Activated CD4-positive, alpha-beta T cell treated with anti-CD3 and anti-CD28 coated beads for 24 hours (primary cell): ENCODE measurements at places on chromosomes 12 and 14.

DNA sequence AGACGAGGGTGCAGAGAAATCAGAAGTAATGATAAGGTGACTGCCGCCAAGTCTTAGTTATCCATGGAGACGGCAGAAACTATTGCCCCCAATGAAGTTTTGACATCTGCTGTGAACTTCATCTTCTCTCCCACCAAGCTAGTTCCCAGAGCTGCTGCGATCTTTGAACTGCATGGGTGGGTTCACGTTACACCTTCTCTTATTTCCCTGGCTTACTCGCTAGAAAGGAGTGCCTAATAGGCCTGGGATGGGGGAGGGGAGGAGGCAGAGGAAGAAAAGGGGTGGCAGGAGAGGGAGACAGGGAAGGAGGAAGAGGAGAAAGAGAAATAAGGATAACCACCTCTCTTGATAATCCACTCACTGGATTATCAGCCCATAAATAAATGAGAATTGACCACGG lies 157.1 kb downstream of the NTF3 start:
- no peak for DNase-seq

- DNase-seq, result no peak
Measured at GRCh38 chr14:75991753-75992152, 6.2 kb downstream of the IFT43 start.

- DNase-seq, result no peak
Measured at GRCh38 chr12:72110937-72111650, 161.1 kb upstream of the TRHDE start.

DNA sequence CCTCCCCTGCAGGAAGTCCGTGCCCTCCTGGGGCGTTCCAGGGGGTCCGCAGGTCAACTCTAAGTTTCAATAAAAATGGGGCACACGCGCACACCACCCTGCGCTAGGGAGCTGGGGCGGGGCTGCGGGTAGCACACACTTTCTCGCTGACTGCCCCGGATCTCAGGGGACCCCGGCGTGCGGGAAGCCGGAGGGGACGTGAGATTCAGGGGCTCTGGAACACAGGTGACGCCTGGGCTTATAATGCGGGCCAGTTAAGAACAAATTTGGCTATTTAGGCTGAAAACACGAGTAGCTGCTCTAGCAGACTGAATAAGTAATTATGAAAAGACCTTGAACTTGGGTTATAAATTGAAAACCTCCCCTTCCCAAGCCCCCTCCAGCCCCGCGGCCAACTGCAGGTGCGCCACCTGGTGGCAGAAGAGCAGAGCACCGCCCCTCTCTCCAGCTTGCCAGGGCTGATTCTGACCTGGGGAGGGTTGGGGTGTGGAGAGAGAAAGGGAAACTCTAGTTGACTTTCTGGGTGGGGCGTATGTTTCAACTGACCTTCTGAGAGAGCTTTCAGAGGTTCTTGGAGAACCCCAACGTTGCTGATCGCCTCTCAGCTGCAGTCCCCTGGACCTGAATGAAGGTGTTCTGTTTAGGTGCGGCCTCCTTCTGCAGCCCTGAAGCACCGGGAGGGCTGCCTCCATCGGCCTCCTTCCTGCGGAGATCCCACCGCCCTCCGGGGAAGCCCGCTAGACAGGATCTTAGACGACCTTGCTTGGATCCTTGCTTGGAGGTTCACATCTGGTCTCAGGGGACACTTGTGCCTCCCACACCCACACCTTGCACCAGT lies 118.4 kb upstream of the EVL start:
- peak; percentile 39 for DNase-seq

- DNase-seq, result no peak
Measured at GRCh38 chr12:27637524-27637923, 58.7 kb upstream of the REP15 start.

DNA sequence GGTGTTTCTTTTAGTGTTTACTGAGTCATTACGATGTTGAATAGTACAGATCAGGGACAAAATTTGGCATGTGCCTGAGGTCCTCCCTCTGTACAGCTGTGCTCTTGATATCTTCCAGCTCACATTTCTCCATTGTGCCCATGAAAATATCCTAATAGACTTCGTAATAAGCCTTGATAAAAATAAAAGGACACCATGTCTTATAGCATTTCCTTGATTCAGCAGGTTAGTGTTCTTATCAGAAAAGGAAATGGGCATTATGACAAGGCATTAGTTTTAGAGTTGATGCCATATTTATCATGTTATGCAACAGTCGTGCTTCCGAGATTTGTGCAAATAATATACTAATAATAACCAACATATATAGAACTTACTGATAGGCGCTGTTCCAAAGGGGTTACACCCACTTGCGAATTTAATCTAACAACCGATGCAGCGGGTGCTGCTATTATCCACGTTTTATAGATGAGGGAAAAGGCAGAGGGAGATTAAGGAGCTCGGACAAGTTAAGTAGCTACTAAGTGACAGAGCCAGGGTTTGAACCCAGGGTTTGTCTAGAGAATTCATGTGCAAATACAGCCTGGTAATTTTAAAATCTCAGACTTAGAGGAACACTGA lies 15.1 kb upstream of the WNK1 start:
- no peak for DNase-seq

GRCh38 chr12:21144309-21144708 lies 13.3 kb downstream of the SLCO1B1 start:
- no peak for DNase-seq

DNA sequence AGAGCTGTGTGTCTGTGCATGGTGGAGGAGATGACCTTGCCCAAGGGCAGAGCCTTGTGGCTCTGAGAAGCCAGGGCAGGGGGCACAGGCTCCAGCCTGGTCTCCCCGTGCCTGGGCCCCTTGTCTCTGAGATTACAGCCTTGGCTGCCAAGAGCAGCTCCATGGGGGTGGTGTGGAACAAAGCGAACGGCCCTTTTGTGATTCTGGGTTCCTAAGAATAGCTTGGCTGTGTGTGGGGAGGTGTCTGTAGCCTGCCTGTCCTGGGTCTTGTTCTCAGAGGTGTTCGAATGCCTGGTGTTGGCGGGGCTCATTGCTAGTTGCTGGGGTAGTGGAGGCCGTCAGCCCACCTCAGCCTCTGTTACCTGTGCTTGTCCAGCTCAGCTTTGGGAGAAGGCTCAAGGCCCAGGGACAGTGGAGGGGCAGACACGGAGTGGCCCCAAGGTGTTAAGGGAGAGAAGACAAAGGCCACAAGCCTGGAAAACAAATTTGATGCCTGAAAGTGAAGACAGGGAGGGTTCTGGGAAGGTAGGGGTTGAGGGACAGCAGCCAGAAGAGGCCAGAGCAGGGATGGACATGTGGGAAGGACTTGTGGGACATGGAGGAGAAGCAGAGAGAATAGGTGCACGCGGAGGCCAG lies 7.4 kb upstream of the MYH7 start:
- no peak for DNase-seq

DNA sequence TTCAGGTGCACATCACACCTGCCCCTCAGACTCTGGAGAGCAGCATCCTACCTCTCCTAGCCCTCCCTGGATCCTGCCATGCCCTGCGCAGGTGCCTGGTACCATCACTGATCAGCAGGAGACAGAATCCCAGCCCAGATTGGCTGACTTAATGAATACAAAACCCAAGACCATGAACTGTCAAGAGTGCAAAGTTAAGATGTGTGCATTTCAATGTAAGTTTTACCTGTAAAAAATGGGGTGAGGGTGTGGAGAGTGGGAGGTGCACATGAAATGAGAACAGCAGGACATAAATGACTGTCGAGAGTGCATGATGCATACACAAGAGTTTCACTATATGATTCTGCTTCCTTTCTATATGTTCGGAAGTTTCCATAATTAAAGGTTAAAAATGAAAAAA lies 57.9 kb upstream of the GPR68 start:
- peak; percentile 22 for DNase-seq

DNA sequence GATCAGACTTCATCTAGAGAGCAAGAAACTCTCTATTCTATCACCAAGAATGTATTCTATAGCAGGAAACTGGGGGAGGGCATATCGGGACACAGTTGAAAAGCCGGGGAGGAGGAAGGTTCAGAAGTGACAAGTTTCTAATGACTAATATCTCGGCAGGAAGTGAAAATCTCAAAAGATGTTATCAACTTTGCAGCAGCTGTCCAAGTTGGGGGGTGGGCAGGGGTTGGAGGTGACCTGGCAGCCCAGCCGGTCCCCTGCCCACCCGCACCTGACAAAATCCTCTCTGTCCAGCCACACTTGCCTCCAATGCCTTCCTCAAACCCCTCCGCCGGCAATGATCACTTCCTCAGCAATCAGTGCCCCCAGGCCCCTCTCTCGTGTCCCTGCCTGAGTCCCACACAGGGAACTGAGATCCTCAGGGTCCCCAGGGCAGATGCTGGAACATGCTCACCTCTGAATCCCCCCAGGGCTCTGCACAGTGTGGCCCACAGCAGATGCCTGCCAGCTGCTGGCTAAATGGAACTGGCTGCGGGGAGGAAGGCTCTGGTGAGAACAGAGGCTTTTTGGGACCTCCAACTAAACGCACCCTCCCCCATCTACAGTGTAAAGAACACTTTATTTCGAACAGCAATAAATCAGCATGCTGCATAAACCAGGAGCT lies 43.9 kb downstream of the CCDC88C start:
- DNase-seq, result peak; percentile 53

DNA sequence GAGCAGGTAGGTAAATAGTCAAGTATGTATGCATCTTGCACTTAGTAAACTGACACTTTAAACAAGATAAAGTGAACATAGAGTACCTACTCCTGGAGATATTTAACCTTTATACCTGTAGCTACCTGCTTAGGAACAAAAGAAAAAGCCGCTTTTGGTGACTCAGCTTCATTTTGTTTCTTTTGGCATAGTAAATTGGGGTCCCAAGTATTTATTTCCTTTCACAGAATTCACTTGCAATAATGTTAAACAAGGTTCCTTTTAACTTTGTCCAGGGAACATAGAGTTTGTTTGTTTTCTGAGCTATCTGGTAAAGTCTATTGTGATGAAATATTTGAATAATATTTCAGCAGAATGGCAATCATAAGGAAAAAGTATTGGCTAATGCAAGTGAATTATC lies 20.0 kb downstream of the SLCO1B3 start:
- no peak for DNase-seq

- no peak for DNase-seq
Measured at GRCh38 chr12:24931666-24932405, 17.1 kb downstream of the BCAT1 start.

DNA sequence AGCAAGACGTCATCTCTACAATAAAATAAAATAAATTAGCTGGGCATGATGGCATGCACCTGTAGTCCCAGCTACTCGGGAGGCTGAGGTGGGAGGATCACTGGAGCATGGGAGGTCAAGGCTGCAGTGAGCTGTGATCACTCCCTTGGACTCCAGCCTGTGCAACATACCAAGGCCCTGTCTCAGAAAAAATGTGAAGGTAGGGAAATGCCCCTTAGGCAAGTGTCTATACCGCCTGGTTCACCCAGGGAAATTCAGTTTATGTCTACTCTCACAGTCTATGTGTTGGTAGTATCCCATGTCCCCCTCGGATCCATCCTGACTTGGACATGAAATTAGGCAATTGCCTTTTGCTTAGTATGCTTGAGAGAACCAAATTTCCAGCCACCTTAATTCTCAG lies 88.4 kb upstream of the TMEM132C start:
- no peak for DNase-seq

DNA sequence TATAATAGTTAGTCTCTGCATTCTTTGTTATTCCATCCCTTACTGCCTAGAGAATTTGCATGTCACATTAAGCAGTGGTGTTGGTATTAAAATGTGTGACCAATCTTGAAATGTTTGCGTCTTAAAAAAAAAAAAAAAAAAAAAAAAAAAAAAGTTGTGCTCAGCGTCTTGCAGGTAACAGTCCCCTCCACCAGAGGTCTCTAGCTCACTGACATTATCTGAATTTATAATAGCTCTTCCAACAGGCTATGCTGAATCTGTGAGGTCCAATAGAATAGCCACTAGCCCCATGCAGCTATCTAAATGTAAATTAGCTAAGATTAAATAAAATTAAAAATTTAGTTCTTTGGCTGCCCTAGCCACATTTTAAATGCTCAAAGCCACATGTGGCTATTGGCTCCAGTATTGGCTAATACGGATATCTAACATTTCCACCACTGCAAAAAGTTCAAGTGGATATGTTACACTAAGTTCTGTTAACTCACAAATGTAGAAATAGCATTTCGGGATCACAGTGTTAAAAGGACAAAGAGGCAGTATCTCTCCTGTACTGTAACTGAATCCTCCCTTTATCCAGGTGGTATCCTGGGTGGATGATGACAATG lies 28.7 kb downstream of the NKX2-8 start:
- DNase-seq, result no peak

DNA sequence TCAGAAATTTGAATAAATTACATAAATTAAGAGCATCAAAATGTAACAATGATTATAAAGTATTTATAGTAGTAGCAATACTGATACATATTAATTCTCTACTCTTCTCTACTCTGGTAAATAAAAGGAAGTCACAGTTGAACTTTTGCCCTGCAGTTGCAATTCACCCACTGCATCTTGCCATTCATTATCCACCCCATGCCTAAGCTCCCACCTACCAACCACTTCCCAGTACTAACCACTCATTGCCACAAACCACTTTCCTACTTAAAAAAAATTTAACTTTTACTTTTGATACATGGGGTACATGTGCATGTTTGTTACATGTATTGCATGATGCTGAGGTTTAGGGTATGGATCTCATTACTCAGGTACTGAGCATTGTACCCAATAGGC lies 174.0 kb downstream of the RASSF9 start:
- DNase-seq, result no peak

DNA sequence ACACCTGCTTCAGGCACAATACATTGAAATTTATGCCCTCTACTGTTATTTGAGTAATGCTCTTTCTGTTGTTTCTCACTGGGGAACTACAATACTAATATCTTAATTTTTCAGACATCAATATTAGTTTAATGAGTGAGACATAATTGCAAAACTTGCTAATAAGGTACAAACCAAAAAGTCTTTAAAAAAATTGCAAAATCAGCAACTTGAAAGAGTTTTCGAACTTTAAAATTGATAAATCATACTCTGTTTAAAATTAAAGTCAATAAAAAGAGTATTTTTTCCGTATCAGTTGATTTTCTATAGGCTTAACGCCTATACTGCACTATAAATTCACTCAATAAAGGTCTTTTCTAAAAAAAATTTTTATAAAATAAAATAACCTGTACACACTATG lies 1735.9 kb upstream of the SEL1L start:
- DNase-seq, result no peak

- DNase-seq, result no peak
Measured at GRCh38 chr12:79871621-79872020, 63.3 kb downstream of the PPP1R12A start.

DNA sequence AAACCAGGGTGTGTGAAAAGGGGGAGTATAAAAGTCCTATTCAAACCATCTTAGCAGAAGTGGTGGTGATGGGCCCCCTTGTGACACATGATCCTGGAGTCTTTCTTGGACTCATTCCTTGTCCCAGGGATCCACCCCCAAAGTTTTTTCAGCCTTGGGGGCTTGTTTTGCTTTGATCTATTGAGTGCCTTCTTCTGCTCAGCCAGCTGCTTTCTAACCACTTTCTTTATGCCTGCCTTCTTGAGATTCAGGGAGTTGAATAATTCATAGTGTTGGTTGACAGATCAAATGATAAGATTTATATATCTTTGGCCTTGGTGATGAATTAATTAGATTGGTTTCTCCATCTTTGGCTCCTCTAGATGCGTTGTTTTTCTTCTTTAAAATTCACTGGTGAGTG lies 926.7 kb downstream of the DIO2 start:
- DNase-seq, result no peak
